ENCODE measurements at places on chromosomes 2 and 18.

DNA sequence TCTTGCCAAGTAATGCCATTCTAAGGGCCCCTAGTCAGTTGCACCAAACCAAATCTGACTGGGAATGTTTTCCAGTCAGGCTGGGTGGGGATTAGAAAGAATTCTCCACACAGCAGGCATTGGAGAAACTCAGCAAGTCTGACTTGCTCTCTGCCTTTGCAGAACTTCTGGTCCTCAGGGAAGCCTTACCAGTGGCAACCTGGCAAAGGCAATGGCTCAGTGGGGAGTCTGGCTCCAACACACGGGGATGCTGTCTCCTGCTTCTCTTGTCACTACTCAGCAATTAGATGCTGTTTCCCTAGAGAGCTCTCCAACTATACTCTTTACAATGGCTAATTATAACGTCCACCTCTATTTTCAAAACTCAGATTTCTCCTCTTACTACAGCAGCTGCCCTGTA lies 810.7 kb downstream of the LRRTM4 start:
- no peak for DNase-seq

- no peak for DNase-seq
Observed at GRCh38 chr2:9419541-9419940, 3.8 kb downstream of the ITGB1BP1 start.

- DNase-seq, result peak; percentile 94
Observed at GRCh38 chr18:11851146-11851805, at the start of gene CHMP1B. Gene CHMP1B, plus strand, starts transcription at chr18:11851413. Its CDS starts 99 bp downstream, at chr18:11851512.

DNA sequence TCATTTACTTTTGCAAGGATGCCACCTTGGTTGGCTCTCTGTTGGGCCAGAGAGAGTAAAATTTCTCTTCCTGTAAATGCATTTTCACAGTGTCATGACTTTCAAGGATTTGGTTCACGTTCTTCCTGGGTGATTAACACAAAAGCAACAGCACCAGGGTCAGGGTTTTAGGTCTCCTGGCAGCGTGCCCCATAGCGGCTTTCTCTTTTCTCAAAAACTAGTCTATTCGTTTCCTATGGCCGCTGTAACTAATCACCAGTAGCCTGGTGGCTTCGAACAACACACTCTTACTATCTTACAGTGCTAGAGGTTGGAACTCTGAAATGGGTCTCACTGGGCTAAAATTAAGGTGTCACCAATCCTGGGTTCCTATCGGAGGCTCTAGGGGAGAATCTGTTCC lies 56.3 kb upstream of the ACMSD start:
- DNase-seq, result no peak

- DNase-seq, result no peak
Observed at GRCh38 chr2:78029392-78029995, 507.3 kb upstream of the LRRTM4 start.

GRCh38 chr2:120314690-120315366 lies 31.1 kb upstream of the INHBB start:
- DNase-seq, result no peak

GRCh38 chr2:24873619-24874018 lies 46.4 kb downstream of the ADCY3 start:
- no peak for DNase-seq

DNA sequence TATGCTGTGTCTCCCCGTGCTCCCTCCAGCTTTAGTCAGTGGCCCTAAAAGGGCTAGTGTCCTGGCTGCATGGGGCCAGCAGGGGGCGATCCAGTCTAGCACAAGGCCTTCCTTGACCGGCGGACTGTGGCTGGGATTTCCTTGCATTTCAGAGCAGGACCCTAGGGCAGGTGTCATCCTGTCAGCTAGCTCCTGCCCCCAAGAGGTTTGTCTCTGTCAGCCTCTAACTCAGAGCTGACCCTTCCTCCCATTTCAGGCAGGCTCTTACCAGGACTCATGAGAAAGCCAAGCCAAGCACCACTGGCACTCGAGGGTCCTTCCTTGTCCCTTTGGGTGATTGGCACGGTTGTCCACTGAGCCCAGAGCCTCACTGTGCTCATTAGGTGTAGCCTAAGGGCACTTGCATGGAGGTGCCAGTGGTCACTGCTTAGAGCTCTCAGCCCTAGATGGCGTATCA lies 140.3 kb downstream of the RPIA start:
- no peak for DNase-seq

DNA sequence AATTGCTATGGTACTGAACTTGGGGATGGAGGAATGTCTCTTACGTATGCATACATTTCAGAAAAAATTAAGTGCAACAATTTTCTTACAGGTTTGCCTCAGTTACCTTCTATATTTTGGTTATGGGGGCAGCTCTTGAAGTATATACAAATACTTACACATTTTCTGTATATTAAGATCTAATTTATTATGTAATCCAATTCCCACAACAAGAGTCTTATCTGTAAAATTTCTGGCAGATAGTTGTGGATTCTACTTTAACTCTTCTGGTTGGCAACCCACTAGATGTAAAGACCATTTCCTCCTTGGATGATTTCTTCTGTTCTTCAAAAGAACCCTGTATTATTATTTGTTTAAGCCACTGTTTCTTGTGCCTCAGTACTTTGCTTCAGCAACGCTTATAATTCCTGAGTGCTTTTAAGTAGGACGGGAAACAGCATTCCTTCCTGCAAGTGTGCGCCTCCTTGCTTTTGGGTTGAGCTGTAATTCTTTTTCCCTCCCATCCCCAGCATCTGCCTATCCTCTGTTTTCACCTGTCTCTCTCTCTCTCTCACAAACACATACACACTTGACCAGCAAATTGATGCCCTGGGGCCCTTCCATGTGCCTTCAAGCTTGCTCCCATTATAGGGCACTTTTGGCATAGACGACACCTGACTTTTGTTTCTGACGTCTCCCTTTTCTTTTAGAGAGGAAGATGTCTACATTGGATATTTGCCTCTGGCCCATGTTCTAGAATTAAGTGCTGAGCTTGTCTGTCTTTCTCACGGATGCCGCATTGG lies 61.4 kb downstream of the ACSL3 start:
- DNase-seq, result peak; percentile 58

- no peak for DNase-seq
Observed at GRCh38 chr2:227374158-227374557, 4.9 kb downstream of the TM4SF20 start.

DNA sequence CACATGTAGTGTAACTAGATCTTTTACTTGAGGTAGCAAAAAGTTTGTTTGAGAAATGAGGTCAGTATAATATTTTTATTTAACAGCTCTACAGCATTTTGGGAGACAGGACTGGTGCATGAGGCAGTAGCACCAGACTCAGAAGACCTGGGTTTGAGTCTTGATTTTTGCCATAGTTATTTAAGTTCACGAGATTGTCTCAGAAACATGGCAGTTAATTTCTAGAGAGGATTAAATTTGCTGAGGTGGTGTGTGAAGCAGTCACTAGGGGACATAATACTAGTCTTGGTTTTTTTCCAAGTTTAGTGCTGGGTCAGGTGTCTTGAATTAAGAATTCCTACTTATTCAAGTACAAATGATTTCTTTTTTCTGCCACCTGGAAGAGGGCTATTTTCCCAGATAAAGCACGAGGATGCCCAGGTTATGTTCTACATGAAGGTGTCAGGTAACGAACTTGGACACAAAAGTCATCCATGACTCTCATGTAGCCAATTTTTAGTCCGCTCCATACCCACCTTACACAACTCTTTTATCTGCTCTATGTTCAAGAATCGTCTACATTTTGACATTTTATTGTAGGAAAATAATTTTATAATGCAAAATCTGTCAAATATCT lies 1.4 kb downstream of the MARCHF7 start:
- DNase-seq, result no peak

GRCh38 chr2:203797712-203798111 lies 69.9 kb upstream of the CTLA4 start:
- DNase-seq, result no peak

DNA sequence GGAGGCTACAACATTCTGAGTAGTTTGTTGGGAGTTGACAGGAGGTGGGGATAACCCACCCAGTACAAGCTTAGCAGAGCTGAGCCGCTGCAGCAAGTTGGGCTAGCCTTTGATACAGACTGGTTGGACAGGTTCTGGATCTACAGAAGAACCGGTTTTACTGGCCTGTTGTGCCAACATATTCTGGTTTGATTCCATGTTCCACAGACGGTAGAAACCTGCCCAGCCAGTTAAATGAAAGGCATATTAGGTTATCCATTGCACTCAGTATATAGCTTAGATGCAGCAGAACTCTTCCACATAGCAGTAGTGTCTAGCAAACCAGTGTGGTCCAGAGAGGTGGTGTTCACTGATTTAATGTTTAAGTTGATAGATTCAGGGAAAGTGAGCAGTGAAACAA lies 19.3 kb upstream of the RBBP8 start:
- DNase-seq, result no peak

DNA sequence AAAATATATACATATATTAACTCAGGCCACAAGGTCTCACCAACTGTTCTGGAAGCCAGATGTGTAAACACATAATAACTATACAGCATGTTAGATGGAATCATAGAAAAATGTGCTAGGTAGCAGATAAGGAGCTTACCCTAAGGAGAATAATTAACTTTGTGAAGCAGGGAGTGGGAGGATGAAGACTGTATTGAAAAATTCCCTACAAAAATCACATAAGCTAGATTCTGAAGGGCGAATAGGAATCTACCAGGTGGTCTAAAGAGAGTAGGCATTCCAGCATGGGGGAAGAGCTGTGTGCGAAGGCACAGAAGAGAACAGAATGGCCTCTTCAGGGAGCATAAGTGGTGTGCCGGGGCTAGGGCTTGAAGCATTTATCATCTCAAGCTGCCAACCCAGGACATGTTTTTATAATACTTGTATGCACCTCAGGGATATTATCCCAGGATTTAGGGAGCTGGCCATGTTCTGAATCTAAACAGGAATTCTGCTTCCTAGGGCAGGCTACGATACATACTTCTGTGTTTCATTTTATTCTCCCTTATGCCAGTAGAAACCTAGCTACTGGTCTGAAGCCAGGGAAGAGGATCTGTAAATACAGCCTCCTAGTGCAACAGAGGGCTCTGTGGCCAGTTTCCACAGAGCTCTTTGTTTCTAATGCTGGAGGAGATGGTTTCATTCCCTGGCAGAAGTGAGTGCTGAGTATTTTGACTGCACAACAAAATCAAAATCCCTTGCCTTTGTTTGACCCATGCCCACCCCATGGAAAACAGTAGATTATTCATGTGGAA lies 56.7 kb downstream of the NEMP2 start:
- DNase-seq, result no peak
